Stimulated activated CD4-positive, alpha-beta T cell treated with anti-CD3 and anti-CD28 coated beads, Interleukin-15, amount 100 ng/mL, for 24 hours (primary cell): ENCODE measurements at places on chromosomes 12 and 14.
A peak's percentile ranks its signal among the peaks of the same experiment; 100 is the strongest.

GRCh38 chr14:71591929-71592328 lies 340.3 kb upstream of the RGS6 start:
- peak; percentile 12 for DNase-seq

DNA sequence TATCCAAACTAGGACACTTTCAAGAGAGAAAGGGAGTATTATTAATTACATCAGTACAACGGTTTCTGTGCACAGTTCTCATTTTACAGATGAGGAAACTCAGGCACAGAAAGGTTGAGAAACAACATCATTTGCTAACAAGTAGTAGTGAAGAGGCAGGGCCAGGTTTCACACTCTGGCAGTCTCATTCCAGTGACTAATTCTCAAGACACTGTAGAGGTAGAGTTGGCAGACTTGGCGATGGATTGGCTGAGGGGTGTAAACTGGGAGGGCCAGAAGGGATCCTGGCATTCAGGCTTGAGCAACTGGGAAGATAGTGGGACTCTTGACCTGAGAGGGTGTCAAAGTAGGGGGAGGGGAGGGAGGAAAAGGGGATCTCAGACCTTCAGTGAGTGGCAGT lies 73.8 kb upstream of the BDKRB2 start:
- DNase-seq, result no peak

DNA sequence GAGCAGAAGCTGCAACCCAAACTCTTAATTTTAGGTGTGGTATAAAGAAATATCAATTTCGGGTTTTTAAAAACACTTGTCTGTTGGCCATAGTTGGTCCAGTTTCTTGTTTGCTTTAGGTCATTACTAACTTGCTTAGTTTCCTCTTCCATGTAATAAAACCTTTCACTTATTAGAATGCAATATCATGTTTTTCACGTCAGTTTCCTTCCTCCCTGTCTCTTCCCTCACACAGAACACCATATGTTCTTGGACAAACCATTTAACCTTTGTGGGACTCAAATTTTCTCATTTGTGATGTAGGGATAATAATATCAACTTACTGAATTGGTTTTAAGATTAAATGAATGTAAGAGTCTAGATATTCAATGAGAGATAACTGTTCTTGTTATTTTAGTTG lies 22.9 kb downstream of the PMCH start:
- no peak for DNase-seq

DNA sequence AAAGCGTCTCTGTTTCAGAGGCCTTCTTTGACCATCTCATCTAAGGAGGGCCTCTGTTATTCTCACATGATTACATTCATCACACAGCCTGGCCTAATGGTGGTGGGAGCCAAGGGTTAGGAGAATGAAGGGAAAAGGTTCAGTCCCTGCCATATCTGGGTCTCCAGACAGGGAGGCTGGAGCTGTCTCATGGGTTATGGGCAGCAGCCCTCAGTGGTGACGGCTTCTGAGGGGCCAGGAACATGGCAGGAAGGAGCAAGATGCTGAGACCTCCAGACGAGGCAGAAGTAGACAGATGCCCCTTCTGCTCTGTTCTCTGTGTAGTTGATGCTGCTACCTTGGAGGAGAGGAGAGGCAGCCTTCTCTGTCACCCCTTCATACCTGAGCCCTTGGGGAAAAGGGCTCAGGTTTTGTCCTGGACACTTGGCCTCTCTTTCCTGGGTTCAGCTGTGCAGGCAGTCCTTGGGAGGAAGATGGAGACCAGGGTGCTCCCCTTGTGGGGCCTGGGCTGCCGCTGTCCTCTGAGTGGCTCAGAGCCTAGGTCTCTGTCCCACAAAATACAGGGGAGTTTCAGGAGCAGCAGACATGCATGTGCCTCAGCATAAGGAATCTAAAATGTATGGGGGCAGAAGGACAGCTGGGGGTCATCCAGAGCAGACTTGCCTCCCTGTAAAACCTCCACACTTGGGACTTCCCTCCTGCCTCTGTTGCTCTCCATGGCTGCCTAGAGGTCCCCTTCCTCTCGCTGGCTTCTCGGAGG lies 3.6 kb downstream of the IFI27L2 start:
- no peak for DNase-seq

DNA sequence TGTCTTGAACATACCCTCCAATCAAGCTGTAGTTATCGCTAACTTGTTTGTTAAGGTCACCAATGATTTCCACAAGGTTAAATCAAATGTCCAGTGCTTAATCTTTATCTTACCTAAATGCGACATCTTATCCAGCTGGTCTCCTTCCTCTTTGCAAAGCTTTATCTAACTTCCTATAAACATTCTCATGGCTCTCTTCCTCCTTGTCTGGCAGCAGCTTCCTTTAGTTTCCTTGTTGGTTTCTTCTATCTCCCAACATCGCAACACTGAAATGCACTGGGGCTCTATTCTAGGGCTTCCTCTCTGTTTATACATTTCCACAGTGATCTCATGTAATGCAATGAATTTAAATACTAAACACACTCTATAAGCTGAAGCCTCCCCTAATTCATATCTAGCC lies 28.7 kb downstream of the UBE2N start:
- DNase-seq, result no peak

- DNase-seq, result no peak
These were observed 105.6 kb downstream of the PTPRO start for GRCh38 chr12:15427913-15428312.

DNA sequence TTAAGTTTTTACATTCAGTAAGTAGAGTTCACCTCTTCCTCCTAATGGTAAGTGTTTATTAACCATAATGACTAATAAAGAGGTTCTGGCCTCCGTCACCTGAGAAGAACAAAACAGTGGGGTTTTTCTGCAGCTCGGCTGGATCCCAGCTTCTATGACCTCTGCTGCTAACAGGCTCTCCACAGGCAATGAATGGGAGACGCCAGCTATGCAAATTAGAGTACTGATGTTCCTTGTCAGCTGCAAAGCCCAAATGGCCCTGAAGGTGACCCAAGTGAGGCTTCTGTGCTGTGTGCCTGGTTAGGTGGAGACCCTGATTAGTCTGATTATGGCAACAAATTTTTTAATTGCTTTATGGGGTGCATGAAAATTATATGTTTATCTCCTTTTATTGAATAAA lies 218.1 kb downstream of the APAF1 start:
- DNase-seq, result no peak

DNA sequence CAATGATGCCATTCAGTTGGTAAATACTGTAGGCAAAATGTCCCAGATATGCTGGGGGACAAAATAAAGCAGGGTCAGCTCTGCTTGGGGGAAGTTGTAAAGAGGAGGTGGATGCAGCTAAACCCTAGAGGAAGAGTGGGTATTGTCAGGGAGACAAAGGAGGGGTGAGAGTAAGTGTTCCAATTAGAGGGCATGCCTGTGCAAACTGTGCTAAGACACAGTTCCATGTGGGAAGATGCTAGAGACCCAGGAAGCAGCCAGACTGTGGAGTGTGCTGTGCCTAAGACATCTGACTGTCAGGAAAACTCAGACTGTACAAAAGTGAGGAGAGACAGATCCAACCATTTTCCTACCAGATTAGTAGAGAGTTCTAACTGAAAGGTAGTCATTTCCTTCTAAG lies 474.3 kb downstream of the ATP23 start:
- DNase-seq, result no peak

- no peak for DNase-seq
These were observed 41.2 kb upstream of the C12orf75 start for GRCh38 chr12:105289114-105289904.

DNA sequence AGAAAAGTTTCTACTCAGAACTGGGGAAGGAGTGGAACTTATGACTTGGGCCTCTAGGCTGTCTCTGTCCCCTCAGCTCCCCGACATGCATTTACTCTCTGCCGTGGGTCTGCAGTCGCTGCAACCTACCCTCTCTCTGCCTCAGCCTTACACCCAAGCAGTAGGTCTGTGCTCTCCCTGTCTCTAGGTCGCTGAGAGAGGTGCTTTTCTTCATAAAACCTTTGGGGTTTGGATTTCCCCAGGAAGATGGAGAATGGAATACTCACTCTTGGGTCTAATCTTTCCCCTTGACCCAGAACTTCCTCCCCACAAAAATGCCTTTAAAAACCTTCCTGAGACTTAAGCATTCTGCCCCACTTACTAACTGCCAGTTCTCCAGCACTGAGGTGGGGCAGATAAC lies 12.9 kb downstream of the GPR84 start:
- no peak for DNase-seq

DNA sequence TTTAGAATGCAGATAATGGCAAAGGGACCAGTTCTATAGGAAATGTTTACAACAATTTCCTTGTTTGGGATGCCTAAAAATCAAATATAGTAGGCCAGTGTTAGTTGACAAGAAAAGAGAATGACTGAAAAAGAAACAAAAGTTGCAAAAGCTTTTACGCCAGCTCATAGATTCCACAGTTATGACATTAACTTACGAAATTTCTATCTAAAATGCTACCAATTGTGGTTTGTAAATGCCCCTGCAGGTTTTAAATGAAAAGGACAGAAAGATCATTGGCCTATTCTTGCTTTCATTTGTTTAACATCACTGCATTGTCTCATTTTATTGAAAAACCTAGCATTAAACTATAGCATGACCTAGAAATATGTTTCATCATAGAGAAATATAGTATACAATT lies 345.8 kb downstream of the CCDC91 start:
- no peak for DNase-seq

GRCh38 chr12:38872561-38872960 lies 32.8 kb downstream of the CPNE8 start:
- no peak for DNase-seq

- DNase-seq, result no peak
These were observed 64.9 kb downstream of the FBXO34 start for GRCh38 chr14:55336162-55336561.

DNA sequence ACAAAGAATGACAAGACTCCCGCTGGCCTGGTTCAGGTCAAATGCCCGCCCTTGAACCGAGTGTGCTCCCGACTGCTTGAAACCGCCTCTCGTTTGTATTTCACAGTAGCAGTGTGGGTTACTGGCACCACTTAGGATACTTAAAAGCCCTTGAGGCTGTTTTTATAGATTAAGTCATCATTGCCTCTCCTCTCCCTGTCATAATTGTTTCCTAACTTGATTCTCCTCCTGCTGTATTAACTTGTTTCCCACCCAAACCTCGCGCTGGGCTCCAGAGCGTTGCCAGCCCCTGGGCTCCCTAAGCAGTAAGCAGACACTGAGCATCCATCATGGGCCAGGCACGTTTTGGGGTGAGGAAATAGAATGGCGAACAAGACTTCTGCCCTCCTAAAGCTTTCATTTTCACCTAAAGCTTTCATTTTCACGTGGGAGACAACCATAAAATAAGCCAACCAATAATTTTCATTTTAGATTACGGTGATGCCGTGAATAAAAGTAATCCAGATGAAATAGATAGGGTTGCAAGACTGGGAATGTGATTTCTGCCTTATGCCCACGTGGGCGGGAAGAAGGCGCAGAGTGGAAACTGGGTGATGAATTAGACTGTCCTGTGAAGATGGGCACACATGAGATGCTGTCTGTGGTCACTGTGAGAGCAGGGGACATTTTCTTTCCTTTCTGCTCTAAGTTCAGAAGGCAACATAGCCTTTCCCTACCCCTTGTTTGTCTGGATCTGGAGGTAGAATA lies 97.5 kb downstream of the PPP2R5C start:
- peak; percentile 26 for DNase-seq

- no peak for DNase-seq
These were observed 239.3 kb downstream of the MED13L start for GRCh38 chr12:116037941-116038837.

GRCh38 chr12:1907652-1908611 lies 10.5 kb downstream of the CACNA2D4 start:
- DNase-seq, result peak; percentile 48

DNA sequence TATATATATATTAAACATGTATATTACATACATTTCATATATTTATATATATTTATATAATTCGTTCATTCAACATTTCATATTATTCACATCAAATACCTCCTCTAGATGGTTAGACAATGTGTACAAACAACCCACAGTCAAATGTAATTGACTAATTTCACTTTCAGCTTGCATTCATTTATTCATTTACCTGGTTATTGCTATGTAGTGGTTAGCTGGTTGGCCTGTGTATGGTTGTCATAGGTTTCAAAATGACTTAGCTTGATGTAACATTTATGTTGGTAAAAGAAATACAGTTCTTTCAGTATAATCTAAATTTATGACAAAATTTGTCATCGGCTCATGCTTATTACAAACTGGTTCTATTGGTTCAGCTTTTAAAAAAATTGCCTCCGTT lies 389 bp downstream of the OR4K13 start:
- DNase-seq, result no peak

GRCh38 chr12:106090591-106091445 lies 47.9 kb downstream of the NUAK1 start:
- no peak for DNase-seq

- peak; percentile 82 for DNase-seq
These were observed 9.8 kb downstream of the DHRS1 start for GRCh38 chr14:24289649-24290280.

DNA sequence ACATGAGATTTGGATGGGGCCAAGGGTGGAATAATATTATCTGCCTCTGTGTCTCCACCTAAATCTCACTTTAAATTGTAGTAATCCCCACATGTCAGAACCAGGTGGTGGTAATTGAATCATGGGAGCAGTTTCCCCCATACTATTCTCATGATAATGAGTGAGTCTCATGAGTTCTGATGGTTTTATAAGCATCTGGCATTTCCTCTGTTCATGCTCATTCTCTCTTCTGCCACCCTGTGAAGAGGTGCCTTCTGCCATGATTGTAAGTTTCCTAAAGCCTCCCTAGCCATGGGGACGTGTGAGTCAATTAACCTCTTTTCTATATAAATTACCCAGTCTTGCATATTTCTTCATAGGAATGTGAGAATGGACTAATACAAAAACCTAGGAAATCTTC lies 29.9 kb downstream of the TSPAN19 start:
- no peak for DNase-seq

DNA sequence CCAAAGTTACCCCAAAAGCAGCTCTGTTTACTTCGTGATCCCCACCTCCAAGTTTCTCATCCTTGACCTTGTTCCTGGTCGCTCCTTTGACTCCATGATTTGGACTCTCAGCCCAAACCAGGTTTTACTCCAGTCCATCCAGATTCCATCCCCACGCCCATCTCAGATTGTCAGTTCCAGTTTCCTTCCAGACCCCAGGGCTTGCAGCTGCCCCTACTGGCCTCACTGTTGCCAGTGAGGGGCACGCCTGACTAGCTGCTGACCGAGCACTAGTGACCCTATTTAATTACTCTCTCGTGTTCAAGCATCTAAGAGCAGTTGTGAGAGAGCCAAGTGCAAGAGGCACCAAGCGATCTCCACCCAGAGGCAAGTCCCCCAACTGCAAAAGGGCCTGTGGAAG lies 155.1 kb upstream of the FUT8 start:
- DNase-seq, result no peak

GRCh38 chr14:68574906-68575305 lies 218.0 kb downstream of the ZFP36L1 start:
- no peak for DNase-seq

- DNase-seq, result no peak
These were observed 41.4 kb downstream of the PRPF40B start for GRCh38 chr12:49664591-49665239.

DNA sequence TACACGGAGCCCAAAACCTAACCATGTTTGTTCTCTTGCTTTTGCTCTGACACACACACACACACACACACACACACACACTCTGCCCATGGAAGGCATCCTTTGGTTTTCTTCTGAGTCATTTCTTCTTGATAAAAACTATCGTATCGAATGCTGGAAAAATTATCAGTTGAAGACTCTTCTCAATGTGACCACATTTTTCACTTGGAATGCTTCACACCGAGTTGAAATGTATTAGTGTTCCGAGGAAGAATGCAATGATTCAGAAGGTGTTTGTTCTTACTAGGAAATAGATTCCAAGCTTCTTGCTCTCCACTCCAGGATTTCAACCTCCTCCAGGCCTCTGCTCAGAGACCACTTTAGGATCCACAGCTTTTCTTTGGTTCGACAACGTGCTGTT lies 226.3 kb downstream of the MON2 start:
- DNase-seq, result no peak

- DNase-seq, result no peak
These were observed 170.4 kb upstream of the HIF1A start for GRCh38 chr14:61524936-61525292.
